Parietal lobe (tissue), 2 donors: ENCODE measurements at places on chromosomes 13 and 19. TPM values are rescaled to one million over a fixed set of nuclear protein-coding genes. Genes with fewer than 3 reads are reported as not detected.

Gene ARL11
- total RNA-seq: not detected

Gene C19orf38
- 0.63 TPM for total RNA-seq

Gene NOVA2
- 28.2 TPM for total RNA-seq

Gene BEST2
- total RNA-seq: not detected

Gene FAM124A
- total RNA-seq: 23.2 TPM

Gene FLT1
- total RNA-seq: 10.0 TPM

Gene ZNF708
- total RNA-seq: 78.6 TPM

Gene CDX2
- not detected for total RNA-seq

Gene ZNF675
- total RNA-seq: 67.3 TPM
